ENCODE measurements at places on chromosomes 7 and 10. TPM values are rescaled to one million over a fixed set of nuclear protein-coding genes. Genes with fewer than 3 reads are reported as not detected.

- DNase-seq: no peak
Observed at GRCh38 chr7:111855842-111856227, 293.5 kb upstream of the IMMP2L start.

CYP3A7 gene
- total RNA-seq: 0.39 TPM

- no peak for DNase-seq
Observed at GRCh38 chr7:158705234-158705850, 738 bp upstream of the NCAPG2 start.

GRCh38 chr7:21327422-21328409 lies 100.2 kb upstream of the SP4 start:
- DNase-seq: no peak

DNA sequence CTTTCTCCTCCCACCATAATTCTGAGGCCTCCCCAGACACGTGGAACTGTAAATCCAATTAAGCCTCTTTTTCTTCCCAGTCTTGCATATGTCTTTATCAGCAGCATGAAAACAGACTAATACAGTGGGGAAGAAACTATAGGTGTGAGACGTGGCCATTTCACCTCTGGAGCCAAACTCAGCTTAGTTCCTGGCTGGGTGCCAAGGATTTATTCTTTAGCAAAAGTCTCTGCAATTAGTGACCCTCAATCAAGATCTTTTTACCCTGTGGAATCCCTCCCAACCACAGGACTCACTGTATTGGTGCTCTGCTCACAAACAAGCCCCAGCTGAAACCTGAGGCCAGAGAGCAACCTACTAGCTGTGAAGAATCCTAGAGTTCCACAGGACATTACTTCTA lies 28.1 kb upstream of the SFTPD start:
- no peak for DNase-seq

Data from skin of body (tissue), 3 donors.